ENCODE measurements at places on chromosomes 3 and 15. TPM values are rescaled to one million over a fixed set of nuclear protein-coding genes. Genes with fewer than 3 reads are reported as not detected.

PAQR9 gene
- total RNA-seq: not detected

UBE2E1 gene
- 96.3 TPM for total RNA-seq

PAK6 gene
- 3.2 TPM for total RNA-seq

GATM gene
- total RNA-seq: 3.5 TPM

RLBP1 gene
- total RNA-seq: not detected

KBTBD13 gene
- total RNA-seq: 0.08 TPM

DPPA4 gene
- not detected for total RNA-seq

CMTM6 gene
- 61.3 TPM for total RNA-seq

FBXO40 gene
- not detected for total RNA-seq

TF gene
- 0.85 TPM for total RNA-seq

- DNase-seq: no peak
Observed at GRCh38 chr15:47534673-47535072, 182.6 kb upstream of the SEMA6D start.

DNA sequence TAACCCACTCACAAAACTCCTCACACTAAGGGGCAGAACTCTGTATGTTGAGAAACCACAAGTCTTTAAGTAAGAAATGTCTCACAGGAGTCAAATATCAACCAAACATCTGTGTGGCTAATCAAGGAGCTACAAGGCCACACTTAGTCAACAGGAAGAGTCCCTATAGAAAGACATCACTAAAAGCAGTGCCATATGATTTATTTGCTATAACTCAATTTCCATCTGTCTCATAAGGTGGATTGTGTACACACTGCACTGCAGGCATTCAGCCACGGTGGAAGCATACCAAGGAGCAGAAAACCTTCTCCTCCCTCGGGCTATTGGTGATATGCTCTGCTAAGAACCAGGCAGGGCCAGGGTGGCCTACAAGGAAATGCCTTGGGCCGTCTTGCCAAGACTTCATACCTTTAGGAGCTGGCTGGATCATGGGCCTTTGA lies 197.6 kb upstream of the CFAP20DC start:
- no peak for DNase-seq

GRCh38 chr3:132964266-132964665 lies 73.9 kb upstream of the TMEM108 start:
- no peak for DNase-seq

DNA sequence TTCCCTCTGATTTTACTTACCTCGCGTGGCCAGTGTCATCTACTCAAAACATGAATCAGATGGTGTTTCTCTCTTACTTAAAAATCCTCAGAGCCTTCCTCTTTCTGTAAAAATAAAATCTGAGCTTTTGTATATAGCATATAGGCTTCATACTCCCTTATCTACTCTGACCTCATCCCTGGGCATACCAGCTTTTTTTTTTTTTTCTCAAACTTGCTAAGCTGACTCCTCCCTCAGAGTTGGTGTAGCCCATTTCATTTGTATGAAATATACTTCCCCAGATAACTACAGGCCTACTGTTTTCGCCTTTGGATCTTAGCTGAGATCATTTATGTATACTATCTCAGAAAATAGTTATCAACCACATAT lies 648.9 kb upstream of the ALCAM start:
- no peak for DNase-seq

DNA sequence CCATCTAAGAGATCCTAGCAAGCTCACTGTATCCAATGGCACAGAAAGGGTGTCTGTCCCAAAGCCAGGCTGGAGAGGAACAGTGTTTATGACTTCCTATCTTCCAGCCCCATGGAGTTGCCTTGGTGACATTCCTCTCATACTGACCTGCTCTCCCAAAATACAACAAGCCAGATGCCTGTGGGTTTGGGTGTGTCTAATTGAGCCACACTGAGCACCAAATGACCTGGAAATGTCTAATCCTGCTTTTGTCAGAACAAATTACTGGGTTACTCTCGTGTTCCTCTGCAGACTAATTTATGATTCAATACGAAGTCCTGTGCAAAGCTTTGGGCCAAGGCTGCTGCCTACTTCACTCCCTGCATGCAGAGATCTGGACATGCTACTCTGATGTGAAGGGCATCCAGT lies 98.1 kb upstream of the STRIT1 start:
- no peak for DNase-seq

GRCh38 chr3:4426782-4427344 lies 40.2 kb downstream of the SUMF1 start:
- DNase-seq: no peak

- DNase-seq: no peak
Observed at GRCh38 chr3:84141571-84141970, 817.2 kb upstream of the CADM2 start.

GRCh38 chr15:90711842-90712241 lies 5.3 kb upstream of the BLM start:
- DNase-seq: no peak

GRCh38 chr15:28001641-28002040 lies 97.5 kb downstream of the OCA2 start:
- no peak for DNase-seq

DNA sequence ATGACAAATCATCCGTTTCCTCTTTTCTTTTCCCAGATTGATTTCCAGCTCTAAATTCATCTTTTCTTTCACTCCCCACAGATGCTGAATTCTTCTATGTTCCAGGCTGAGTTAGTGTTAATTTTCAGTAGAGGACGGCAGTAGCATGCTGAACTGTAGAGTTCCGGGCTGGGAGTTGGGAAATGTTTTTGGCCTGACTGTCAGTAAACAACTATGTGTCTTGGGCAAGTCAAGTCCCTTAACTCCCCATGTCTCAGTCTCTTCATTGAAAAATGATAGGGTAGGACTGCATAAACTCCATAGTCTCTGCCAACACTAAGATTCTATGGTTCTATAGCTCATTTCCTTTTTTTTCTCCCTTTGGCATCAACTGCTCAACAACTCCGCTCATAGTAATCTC lies 333.9 kb downstream of the TIGIT start:
- DNase-seq: no peak

GRCh38 chr15:25891081-25891480 lies 28.0 kb upstream of the ATP10A start:
- no peak for DNase-seq

GRCh38 chr3:196047391-196048030 lies 34.4 kb downstream of the TFRC start:
- DNase-seq: no peak

GRCh38 chr15:75042730-75043508 lies 19.5 kb downstream of the PPCDC start:
- DNase-seq: peak; percentile 89

DNA sequence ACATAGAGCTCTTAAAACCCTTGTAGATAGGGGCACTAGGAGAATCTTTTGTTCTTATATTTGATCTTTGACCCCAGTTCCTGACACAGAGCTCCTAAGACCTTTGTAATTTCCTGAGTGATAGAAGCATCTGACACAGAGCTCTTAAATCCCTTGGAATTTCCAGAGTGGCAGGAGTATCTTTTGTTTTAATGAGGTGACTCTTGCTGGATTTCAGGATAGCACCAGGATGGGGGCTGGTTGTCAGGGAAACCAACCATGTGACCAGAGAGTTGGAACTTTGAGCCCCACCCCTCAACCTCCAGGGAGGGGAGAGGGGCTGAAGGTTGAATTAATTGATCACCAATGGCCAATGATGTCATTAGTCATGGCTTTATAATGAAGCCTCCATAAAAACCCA lies 47.6 kb upstream of the ST8SIA2 start:
- no peak for DNase-seq

- DNase-seq: peak; percentile 45
Observed at GRCh38 chr3:23079976-23080375, 123.2 kb upstream of the UBE2E2 start.

- DNase-seq: no peak
Observed at GRCh38 chr3:139629033-139629432, 48.7 kb downstream of the NMNAT3 start.

DNA sequence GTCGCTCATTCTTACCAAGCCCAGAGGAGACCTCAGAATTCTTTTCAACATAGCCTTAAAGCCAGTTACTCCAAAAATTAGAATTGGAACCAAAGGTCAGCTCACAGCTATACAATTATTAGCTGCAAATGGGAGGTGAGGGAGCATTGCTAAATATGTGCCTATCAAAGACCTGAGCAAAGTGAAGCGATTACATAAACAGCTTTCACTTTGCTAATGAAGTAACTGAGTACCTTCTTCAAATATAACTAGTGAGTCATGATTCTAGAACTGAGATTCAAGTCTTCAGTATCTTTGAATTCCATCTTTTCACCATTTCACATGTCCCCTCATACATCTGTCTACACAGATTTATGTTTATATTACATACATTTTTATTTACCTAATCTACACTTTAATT lies 122.6 kb downstream of the P2RY1 start:
- no peak for DNase-seq

- DNase-seq: no peak
Observed at GRCh38 chr3:28556195-28556594, 207.6 kb upstream of the AZI2 start.

DNA sequence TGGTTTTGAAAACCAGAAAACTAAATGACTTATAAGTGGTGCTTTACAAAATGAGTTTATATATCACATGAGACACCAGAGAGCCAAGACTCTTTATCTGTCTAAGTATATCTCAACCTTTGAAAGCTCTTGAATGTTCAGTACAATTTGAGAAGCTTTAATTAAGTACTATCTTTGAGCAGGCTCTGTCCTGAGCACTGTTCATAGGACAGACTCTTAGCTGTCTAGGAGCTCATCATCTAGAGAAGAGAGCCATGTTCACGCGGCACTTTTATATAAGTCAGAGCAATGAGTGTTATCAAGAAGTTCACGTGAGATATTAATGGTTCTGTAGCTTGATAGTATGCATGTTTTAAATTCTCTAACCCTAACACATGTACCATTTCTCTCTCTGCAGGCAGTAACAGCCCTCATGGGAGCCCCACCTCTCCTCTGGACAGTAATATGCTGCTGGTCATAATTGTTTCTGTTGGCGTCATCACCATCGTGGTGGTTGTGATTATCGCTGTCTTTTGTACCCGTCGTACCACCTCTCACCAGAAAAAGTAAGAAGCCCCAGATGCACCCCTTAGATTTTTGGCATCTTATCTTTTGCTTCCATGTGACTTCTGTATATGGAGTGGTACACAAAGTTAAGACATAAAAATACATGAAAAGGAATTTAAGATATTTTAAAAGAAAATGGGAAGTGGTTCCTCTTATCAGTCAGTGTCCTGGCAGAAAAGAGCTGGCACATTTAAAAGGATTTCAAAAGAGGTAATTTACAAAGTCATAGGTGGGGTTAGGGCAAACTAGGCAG lies 86.0 kb downstream of the HCN4 start:
- DNase-seq: no peak

- DNase-seq: no peak
Observed at GRCh38 chr3:147729641-147730040, 320.5 kb downstream of the ZIC1 start.

DNA sequence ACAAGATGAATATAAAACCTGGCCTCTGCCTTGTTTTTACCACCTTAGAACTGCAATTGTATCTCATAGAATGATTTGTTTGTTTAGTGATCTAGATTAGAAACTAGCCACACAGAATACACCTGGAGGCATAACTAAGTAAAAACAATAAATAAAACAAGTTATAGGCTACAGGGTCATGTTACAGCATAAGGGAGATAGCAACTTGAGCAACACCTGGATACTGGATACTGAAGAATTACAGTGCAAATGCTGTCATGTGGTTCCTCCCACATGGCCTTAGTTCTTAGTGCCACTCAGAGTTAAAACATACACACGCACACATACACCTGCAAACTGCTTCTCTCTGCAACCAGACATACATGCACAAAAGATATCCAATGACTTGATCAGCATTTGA lies 563.4 kb upstream of the DPPA4 start:
- DNase-seq: no peak

DNA sequence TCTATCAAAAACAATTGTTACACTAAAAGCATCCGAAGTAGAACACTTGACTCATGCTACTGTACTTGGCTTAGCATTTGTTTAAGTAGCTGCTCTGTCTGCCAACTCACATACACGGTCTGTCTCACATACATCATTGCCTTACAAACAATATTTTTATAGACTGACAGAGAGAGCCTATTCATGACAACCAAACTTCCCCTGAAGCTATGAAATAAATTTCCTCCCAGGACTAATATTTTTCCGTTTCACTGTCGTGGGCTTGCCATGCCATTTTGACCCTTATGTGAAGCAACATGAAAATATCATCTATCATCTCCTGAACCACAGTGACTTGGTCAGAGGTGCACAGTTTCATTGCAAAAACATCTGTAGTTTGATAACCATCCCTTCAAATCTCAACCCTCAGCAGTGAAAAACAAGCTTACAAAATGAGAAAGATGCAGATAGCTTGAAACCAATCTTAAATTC lies 66.5 kb upstream of the PYGO1 start:
- DNase-seq: no peak

GRCh38 chr15:29860872-29861271 lies 38.6 kb upstream of the TJP1 start:
- no peak for DNase-seq

GRCh38 chr3:26614006-26614685 lies 8.4 kb upstream of the LRRC3B start:
- no peak for DNase-seq

DNA sequence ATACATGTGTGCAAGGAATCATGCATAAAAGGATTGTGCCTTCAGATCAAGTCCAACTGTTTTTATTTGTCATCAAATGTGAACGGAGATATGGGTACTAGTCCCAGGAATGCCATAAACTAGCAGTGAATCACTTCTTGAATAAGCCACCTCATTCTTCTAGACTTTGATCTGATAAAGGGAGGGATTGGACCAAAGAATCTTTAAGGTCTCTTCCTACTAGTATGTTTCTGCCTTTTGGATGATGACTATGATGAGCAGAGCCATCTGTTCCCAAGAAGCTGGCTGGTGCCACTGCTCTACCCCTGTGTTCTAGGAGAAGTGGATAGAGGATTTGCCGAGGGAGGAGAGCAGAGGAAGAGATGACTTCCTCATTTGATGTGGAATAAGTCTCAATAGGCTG lies 28.8 kb upstream of the UACA start:
- no peak for DNase-seq

DNA sequence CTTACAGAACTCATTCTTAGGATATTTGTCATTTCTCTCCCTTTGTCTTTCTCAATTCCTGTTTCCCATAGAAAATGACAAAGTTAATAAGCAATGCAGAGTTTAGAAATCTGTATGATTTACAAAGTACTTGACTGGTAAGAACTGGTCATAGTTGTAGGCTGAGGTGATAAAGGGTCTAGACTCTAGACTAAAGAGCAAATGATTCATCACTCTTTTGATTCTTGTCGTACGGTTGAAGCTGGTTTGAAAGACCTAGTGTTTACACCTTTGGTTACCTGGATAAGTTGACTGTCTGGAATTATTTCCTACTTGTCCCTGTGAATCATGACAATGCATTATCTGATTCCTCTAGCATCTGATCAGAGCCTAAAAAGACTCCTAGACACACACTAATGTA lies 58.9 kb upstream of the TP63 start:
- DNase-seq: no peak

- no peak for DNase-seq
Observed at GRCh38 chr3:154799800-154800199, 280.3 kb upstream of the MME start.

GRCh38 chr15:85334241-85334640 lies 46.2 kb upstream of the AKAP13 start:
- DNase-seq: no peak

- no peak for DNase-seq
Observed at GRCh38 chr3:4865714-4866113, 113.5 kb upstream of the BHLHE40 start.
